Activated CD8-positive, alpha-beta memory T cell treated with anti-CD3 and anti-CD28 coated beads for 1 hour (primary cell): ENCODE measurements at places on chromosomes 7 and 10.

GRCh38 chr10:30134171-30134945 lies 75.0 kb upstream of the JCAD start:
- no peak for DNase-seq

- DNase-seq, result peak; percentile 33
Observed at GRCh38 chr10:132434405-132435005, 37.5 kb downstream of the PWWP2B start.

DNA sequence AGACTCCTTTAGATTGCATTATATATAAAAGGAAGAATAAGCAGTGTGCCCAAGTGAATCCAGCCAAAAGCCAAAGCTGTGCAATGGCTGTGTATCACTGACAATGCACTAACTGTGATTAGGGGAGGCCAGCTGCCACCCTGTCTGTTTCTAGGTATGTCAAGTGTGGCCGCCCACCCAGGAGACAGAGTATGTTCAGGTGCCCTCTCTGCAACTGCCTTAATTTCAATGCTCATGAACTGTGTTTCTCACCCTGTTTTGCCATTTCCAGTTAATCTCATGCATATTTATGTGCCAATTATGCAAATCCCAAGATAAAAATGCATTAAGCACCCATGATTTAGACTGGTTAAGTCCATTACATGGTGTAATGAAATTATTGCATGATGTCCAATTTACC lies 159.4 kb downstream of the FRMD4A start:
- DNase-seq, result no peak

DNA sequence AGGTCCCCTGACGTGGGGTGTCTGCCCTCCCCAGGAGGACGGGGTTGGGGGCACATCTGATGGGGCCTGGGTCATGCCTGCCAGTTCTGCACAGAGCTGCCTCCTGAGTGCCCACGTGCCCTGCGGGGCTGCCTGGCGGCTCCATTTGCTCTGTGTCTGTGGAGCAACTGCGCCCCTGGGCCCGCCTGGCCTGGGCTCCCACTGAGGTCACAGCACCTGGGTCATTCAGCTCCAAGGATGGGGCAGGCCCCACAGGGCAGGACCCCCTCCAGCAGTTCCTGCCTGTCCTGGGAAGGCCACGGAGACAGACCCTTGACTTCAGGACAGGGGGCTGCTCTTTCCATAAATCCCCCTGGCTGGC lies 590.6 kb downstream of the PTPRN2 start:
- DNase-seq, result no peak

GRCh38 chr7:18370633-18371032 lies 124.9 kb upstream of the HDAC9 start:
- DNase-seq, result no peak

DNA sequence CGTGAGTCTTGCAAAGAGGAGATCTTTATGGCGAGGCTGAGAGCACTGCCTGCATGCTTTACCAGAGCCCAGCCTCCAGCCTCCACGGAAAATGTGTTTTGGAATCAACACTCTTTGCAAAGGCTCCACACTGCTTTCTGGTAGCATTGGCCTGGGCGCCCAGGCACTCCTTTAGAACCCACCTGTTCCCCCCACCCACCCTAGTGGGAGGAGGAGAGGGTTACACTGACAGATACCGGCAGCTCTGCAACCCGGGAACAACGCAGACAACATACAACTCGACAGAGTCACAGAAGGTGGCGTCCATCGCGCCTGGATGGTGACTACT lies 5.5 kb upstream of the MNX1 start:
- no peak for DNase-seq

DNA sequence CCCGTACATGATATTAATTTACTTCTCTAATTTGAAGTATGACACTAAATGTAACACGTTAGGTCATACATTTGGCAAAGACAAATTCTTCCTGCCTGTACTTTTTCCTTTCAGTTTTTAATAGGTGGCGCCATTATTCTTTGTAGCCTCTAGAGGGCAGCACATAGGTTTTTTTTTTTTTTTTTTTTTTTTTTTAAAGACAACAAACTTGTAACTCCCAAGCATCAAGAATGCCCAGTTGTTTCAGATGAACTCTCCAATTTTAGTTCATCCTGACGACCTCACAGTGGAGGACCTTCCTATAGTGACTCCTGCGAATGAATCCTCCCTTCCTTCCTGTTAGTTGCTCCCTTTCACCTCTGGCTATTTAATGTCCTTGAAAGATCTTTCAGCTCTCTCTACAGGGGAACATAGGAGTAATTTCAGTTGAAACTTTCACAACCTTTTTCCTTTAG lies 139.3 kb upstream of the HDAC9 start:
- DNase-seq, result no peak

GRCh38 chr10:33335801-33336581 lies 1.5 kb upstream of the NRP1 start:
- no peak for DNase-seq

DNA sequence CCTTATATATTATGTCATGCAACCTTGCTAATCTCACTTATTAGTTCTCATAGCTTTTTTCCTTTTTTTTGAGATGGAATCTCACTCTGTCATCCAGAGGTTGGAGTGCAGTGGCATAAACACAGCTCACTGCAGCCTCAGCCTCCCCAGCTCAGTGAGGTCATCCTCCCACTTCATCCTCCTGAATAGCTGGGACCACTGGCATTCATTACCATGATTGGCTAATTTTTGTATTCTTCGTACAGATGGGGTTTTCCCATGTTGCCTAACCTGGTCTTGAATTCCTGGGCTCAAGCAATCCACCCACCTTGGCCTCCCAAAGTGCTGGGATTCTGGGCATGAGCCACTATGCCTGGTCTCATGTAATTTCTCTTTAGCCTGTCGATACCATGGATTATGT lies 89.1 kb upstream of the TRIM24 start:
- no peak for DNase-seq

DNA sequence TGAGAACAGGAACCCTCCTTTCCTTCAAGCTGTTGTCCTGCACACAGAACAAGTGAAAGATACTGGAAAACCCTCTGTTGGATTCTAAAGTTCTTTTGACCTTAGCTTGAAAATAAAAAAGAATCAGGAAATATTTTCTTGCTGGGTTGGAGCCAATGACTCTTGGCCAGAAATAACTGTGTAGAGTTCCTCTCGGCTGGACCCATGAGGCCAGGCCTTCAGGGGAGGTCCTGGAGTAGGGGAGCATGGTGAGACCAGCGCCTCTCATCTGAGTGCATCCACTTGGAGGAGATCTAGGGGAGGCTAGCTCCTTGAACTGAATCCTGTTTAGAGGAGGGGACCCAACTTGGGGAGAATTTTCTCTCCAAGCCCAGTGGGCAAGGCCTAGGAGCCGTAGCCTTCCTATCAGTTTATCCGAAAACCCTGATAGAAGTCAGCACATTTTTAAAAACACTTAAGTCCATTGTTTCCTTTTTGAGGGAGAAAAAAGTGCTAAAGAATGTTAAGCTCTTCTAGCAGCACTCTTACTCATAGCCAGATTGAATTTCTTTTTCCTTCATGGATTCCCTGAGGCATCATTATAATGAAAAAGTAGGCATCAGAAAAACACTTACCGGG lies 635.7 kb upstream of the ANKRD30A start:
- DNase-seq, result no peak

DNA sequence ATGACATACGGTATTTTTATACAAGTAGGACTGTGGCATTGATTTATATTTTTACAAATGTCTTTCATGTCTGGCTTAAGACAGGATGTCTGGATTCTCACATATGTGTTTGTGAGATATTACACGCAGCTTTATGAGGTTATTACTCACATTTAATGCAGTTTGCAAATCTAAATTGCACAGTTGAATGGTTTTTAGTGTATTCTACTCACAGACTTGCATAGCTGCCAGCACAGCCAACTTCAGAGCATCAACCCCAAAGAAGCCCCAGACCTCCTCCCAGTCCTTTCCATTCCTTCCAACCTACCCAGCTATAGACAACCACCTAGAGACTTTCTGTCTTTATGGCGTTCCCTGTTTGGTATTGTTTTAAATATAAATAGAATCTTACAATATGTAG lies 193.8 kb upstream of the SHH start:
- DNase-seq, result no peak

GRCh38 chr7:47386273-47386835 lies 195.6 kb downstream of the TNS3 start:
- no peak for DNase-seq

DNA sequence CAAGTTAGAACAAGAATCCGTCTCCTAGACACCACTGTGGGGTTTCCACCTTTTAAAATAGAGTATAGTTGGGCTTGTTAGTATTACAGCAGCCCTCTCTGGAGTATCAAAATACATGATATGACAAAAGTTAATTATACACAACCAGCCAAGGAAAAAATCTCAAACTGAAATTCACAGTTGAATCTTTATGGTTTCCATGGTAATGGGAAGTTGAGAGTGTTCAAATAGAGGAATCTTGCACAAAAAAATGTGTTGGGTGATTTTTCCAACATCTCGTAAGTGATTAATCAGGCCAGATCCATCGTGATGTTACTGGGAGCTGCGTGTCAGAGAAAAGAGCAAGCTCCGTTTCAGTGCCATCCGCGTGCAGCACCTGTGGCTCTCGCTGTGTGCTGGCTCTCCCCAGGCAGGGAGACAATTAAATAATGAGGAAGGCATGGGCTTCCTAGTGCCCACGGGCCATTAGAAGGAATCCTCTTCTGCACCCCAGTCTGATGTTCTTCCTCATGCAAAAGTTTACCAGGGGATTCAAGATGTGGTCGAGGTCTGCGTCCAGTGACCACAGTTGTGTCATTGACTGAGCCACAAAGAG lies 41.1 kb upstream of the ADARB2 start:
- no peak for DNase-seq
